Thyroid gland (tissue), 4 donors: ENCODE measurements at places on chromosomes 5 and 9. TPM values are rescaled to one million over a fixed set of nuclear protein-coding genes. Genes with fewer than 3 reads are reported as not detected.
A peak's percentile ranks its signal among the peaks of the same experiment; 100 is the strongest.

DNA sequence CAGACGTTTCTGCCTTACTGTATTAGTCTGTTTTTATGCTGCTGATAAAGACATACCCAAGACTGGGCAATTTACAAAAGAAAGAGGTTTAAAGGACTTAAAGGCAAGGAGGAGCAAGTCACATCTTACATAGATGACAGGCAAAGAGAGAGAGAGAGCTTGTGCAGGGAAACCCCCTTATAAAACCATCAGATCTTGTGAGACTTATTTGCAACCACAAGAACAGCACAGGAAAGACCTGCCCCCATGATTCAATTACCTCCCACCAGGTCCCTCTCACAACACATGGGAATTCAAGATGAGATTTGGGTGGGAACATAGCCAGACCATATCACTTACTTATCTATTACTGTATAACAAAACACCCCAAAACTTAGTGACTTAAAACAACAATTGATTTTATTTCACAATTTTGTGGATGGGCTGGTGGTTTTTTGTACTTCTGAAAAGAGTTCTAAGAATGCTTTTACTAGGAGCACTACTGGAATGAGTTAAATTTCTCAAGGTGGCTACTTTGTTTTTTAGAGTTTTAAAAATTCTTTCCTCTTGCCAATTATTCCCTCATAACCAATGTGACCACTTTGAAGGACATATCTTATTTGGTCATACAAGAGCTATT, 10.3 kb downstream of the RUSC2 start:
- no peak for DNase-seq
- H3K27ac ChIP-seq: no peak overlapping the region
- no peaks in the 10 kb centered on the region for H3K36me3 ChIP-seq
- no peaks in the 10 kb centered on the region for H3K27me3 ChIP-seq

DNA sequence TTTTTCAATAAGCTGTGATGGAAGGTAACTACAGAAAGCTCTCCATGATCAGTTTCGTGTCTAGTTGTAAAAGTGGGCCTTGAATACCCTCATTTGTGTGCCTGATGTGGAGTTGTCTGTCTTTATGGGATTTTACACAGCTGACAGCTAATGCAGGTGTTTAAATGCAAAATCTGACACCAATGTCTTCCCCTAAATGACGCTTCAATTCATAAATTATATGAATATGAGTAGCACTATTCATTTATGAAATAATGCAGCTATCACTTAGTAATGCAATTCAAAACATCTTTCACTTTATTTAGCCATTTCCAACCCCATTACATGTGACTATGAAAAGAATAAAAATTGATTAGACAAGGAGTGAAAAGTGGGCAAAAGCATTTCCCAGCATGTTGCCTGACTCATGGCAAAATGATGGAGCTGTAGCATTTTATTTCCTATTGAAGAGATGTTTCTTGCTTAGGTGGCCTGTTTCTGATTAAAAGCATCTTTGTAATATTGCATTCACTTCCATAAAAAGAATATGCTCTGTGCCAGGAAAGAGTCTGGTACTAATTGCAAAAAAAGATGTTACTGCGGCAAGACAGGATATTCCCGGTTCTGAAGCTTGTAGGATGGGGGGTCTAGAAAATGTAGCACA, 116.7 kb upstream of the HAPLN1 start:
- DNase-seq: no peak
- no peaks in the 10 kb centered on the region for H3K4me1 ChIP-seq
- no peak overlapping the region for H3K4me3 ChIP-seq
- no peaks in the 10 kb centered on the region for H3K36me3 ChIP-seq
- no peak overlapping the region for H3K27ac ChIP-seq

DNA sequence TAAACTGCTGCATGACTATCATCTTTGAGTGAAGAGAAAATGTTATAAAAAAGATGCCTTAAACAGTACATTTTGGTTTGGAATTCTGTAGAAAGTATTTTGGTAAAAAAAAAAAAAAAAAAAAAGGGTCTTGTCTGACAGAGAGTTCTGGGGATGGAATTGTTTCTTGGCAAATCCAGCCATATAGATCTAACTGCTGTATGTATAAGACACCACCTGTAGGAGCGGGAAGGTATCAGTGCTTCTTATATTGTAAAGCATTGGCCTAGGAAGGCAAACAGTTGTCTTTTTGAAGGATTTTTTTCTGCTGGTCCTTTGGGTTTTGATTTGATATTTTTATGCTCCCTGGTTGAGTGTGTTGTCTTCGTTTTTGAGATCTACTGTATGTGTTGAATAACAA, 2.8 kb downstream of the PURA start:
- no peaks in the 10 kb centered on the region for H3K27me3 ChIP-seq
- no peak for DNase-seq
- H3K4me3 ChIP-seq: no peak overlapping the region

GRCh38 chr5:172959824-172960799, 888 bp downstream of the RPL26L1 start:
- H3K27me3 ChIP-seq: no peaks in the 10 kb centered on the region
- peak overlapping the region; percentile 87 for H3K27ac ChIP-seq
- peaks cover 10% of the 10 kb centered on the region for H3K4me1 ChIP-seq
- H3K4me3 ChIP-seq: peak overlapping the region; percentile 64
- H3K36me3 ChIP-seq: no peaks in the 10 kb centered on the region

GRCh38 chr5:139795074-139796001, at the start of gene PSD2:
PSD2 (plus strand) TSS chr5:139795808; CDS start chr5:139809441, 13,633 bp downstream.
- H3K4me1 ChIP-seq: peaks cover 27% of the 10 kb centered on the region
- no peak within 1 kb of the TSS for H3K4me3 ChIP-seq
- H3K27me3 ChIP-seq: peaks cover 9% of the 10 kb centered on the region
- H3K36me3 ChIP-seq: no peaks in the 10 kb centered on the region
- DNase-seq: peak; percentile 52

- H3K36me3 ChIP-seq: no peaks in the 10 kb centered on the region
- H3K27me3 ChIP-seq: no peaks in the 10 kb centered on the region
- no peak for DNase-seq
Measured at GRCh38 chr5:1759378-1759970, 40.2 kb downstream of the MRPL36 start.

GRCh38 chr5:137278476-137278875, 220.7 kb downstream of the SPOCK1 start:
- no peak for DNase-seq
- H3K27me3 ChIP-seq: no peaks in the 10 kb centered on the region
- H3K27ac ChIP-seq: no peak overlapping the region
- no peaks in the 10 kb centered on the region for H3K36me3 ChIP-seq
- H3K4me3 ChIP-seq: no peak overlapping the region

GRCh38 chr9:127210851-127211730, 53.5 kb upstream of the GARNL3 start:
- peaks cover 5% of the 10 kb centered on the region for H3K4me1 ChIP-seq
- H3K27me3 ChIP-seq: no peaks in the 10 kb centered on the region
- H3K27ac ChIP-seq: no peak overlapping the region
- H3K36me3 ChIP-seq: no peaks in the 10 kb centered on the region
- DNase-seq: no peak

DNA sequence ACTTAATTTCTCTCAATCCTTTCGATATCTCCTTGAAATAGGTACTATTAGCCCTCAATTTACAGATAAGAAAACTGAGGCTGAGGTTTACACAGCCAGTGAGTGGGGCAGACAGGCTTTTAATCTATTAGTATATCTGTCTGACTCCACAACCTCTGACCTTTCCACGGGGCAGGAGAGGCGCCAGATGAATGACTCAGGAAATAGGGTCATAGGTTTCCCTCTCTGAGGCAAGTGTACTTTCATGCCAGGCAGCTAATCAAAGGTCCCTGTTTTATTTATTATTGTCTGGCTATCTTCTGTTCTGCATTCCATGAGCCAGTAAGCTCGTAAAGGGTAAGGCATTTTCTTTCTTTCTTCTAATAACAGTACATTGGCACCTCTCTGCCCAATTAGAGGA, 79.6 kb upstream of the KLF4 start:
- no peak for DNase-seq
- no peak overlapping the region for H3K27ac ChIP-seq
- H3K36me3 ChIP-seq: no peaks in the 10 kb centered on the region
- H3K4me1 ChIP-seq: no peaks in the 10 kb centered on the region
- no peak overlapping the region for H3K4me3 ChIP-seq
- no peaks in the 10 kb centered on the region for H3K27me3 ChIP-seq

DNA sequence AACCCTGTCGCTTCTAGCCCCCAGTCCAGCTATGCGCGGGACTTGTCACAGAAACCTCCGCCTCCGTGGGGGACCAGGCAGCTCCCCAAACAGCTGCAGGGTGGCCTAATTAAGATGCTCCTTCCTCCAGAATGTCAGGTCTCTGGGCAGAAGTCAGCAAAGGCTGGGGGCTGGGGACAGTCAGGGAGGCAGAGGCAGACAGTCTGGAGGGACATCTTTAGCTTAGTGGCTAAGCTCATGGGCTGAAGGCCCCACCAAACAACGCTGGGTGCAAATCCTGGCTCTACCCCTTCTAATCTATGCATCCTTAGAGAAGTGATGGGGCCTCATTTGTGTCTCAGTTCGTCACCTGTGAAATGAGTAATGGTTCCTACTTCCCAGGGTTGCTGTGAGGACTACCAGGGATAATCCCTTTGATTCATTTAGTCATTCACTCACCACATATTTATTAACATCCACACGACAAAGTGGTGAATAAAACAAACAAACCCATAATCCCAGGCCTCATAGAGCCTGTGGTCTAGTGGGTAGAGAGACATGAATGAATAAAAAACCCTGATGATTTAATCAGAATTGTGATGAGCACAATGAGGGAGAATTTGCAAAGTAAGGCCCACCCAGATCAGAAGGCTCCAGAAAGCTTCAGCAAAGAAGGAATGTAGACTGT, 20.2 kb upstream of the MED27 start:
- no peak for DNase-seq
- no peaks in the 10 kb centered on the region for H3K36me3 ChIP-seq

DNA sequence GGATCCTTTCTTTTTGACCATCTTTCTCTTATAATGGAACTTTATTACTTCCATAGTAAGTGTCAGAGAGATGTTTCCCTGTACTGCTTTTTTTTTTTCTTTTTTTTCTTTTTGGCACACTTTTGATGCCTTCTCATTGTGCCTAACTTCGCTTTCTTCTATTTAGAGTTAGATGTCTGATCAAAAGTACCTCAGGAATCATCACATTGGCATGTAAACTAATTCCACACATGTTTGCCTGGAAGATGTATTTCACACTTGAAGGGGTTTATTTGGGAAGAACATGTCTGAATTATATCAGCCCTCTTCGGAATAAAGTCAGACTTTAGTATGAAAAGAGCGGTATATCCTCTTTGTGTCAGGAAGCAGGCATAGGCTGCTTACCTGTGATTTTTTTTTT, 35.1 kb downstream of the SMARCA2 start:
- H3K27ac ChIP-seq: peak overlapping the region; percentile 58
- peaks cover 37% of the 10 kb centered on the region for H3K4me1 ChIP-seq
- no peaks in the 10 kb centered on the region for H3K36me3 ChIP-seq
- DNase-seq: no peak
- H3K4me3 ChIP-seq: no peak overlapping the region

GRCh38 chr5:17991775-17992174, 357.5 kb downstream of the TAF11L14 start:
- no peak for DNase-seq
- no peaks in the 10 kb centered on the region for H3K27me3 ChIP-seq
- H3K4me3 ChIP-seq: no peak overlapping the region

DNA sequence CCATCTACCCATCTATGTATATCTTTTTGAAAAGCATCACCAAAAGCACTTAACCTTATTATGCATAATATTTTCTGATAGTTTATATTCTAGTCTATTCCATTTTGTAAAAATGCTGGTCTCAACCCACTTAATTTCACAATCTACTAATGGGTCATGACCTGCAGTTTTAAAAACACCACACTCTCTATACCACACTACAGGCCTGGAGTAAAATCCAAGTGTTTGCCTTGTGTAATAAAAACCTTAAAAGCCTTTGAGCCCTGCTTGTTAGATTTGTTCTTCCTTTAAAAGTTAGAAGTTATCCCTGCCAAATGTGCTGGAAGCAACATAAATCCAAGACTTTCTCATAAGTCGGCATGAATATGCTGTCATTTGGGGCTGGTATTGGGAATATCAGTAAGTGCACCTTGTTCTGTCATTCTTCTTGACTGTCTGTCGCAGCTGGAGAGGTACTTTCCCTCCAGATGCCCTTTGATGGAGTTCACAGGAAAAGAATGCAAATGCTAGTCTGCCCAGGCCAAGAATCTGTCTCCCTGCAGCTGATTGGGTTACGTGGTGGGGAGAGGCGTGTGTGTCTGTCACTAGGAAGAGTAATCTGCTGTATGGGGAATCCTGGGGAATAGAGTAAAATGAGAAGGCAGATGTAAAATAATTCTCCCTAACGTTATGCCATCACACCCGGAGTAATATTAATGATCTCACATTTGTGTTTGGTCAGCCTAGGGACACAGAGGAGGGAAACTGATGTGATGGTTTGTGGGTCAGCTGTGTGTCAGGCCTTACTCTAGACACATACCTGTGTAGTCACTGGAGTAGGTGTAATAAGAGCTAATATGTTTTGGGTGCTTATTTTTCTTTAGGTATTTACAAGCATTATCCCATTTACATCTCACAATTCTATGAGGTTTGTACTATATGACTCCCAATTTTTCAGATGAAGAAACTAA, 79.4 kb downstream of the ZNF366 start:
- no peaks in the 10 kb centered on the region for H3K36me3 ChIP-seq
- H3K4me1 ChIP-seq: no peaks in the 10 kb centered on the region
- DNase-seq: no peak
- peak overlapping the region; percentile 4 for H3K27ac ChIP-seq
- no peaks in the 10 kb centered on the region for H3K27me3 ChIP-seq

DNA sequence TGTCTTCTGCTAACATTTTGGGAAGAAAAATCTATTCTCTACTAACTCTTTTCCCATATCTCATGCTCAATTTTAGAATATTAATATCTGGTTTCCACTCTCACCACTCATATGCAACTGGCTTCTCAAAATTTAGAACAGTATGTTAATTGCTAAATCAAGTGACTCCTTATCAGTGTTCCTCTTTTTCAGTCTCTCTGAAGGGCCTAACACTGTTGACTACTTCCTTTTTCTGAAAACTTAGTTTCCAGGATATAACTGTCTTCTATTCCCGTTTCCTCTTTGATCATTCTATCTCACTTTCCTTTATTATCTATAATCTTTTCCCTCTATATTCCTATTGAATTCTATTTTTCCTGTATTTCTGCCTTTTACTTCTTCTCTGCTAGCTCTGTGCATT, 1717.2 kb upstream of the C9orf72 start:
- H3K4me1 ChIP-seq: no peaks in the 10 kb centered on the region
- H3K27ac ChIP-seq: no peak overlapping the region
- H3K36me3 ChIP-seq: no peaks in the 10 kb centered on the region
- no peak for DNase-seq

The OLFM1 gene
- total RNA-seq: 25.8 TPM

The SLC6A3 gene
- 0.54 TPM for total RNA-seq

The IL31RA gene
- total RNA-seq: not detected

The SPINK6 gene
- not detected for total RNA-seq
